Activated T-helper 2 cell treated with anti-CD3 and anti-CD28 coated beads, Interferon-gamma antibody, Interleukin-2, Interleukin-4, amounts not matched to agents 10 μg/mL and 5 μg/mL and 100 μg/mL, durations not matched to agents 14 hours and 24 hours and 36 hours (primary cell): ENCODE measurements at places on chromosomes 16 and 17. TPM values are rescaled to one million over a fixed set of nuclear protein-coding genes. Genes with fewer than 3 reads are reported as not detected.

GRCh38 chr17:10316801-10317542 lies 55.8 kb downstream of the MYH13 start:
- peak; percentile 10 for DNase-seq

DNA sequence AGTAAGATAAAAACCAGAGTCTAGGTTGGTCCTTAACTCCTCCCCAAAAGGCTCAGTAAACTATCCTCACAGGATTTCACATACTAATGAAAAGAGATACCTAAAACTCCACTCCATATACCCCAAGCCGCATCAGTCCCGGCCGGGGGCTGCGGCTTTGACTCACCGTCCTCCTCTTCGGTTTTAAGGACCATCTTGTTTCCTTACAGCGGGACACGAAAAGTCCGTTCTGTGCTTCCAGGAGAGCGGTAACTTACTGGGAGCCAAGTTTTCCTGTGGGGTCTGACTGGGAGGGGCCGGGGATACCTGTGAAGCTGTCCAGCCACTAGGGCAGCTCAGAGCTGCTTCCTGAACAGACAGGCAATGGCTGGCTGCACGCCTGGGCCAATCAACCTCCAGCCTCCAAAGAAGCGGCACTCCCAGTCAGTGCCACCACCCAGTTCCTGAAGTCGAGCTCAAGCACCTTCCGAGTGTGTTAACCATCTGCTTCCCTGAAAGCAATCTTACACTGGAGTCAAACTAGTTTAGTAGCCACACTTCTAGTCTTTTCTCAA lies 45.5 kb downstream of the CYTH1 start:
- peak; percentile 55 for DNase-seq

GRCh38 chr16:4591706-4592470 lies 22.8 kb downstream of the UBALD1 start:
- no peak for DNase-seq

GRCh38 chr16:11658896-11659708 lies 9.2 kb upstream of the SNN start:
- no peak for DNase-seq

GRCh38 chr17:17749921-17750320 lies 68.7 kb downstream of the RAI1 start:
- DNase-seq: peak; percentile 46

DNA sequence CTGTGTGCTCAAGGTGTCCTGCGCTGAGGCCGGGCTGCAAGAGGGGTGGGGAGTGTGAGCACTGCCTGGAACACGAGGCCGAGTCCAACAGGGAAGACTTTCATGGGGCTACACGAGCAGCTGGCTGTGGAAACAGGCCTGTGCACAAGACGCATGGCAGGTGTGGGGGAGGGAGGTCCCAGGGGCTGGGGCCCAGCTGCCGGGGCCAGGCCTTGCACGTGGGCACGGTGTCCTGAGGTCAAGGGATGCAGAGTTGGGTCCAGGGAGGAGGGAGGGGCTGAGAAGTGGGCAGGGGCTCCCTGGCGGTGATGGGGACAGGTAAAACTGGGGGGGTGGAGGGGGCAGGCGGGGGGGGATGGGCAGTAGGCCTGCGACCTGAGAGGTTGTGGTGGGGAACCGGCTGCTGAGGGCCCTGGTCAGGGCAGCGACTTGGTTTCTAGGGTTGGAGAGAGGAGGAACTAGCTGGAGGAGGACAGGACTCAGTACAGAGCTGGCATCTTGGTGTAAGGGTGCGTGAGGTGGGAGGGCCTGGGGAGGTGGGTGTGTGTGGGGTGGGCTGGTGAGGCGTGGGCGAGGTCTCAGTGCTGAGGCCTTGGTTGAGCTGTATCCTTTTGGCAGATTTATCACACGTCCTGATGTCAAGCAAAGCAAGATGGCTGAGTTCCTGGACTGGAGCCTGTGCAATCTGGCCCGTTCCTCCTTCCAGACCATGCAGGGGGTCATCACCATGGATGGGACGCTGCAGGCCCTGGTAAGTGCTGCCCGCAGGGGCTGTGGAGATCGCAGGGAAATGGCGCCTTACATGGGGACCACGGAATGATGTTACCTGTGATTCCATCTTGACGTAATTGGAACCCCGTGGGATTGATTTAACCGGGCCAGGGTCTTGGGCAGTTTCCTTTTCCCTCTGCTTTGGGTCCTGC lies 29.4 kb downstream of the TBCD start:
- DNase-seq: no peak

DNA sequence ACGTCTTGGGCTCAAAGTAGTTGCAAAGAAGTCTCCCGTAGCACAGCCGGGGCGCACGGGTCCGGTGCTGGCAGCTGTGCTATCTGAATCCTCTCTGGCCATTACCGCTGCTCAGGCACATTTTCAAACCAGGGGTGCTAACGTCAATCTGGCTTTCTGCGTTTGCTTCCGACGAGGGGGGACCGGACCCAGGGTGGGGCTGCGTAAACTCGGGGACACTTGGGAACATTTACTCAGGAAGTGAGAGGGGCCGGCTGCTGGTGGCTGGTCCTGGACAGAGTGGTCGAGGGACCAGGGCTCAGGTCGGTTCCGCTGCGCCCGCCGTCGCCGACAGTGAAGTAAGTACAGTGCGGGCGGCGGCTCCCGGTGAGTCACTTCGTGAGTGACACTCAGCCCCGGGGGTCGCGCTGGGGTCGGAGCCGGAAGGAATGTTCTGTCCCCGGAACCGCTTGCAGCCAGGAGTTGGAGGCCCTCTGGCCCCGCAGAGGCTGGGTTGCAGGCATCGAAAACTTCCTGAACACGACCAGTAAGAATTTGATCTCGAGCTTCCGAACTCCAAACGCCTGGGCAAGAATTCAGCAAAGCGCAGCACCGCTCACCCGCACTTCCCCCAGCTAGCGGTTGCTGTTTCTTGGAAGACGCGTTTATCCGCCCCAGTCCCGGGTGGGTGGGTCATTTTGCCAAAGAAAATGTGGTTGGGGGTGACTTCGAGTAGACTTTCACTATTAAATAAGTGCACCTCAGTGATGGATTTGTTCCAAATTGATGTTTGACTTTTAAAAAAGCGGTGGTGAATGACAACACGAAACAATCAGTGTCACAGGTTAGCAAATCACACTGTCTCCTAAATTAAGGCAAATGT lies 1.4 kb upstream of the HS3ST3B1 start:
- DNase-seq: peak; percentile 36

GRCh38 chr17:64992325-64992802 lies 64.2 kb downstream of the GNA13 start:
- no peak for DNase-seq

- no peak for DNase-seq
Measured at GRCh38 chr16:71387045-71387871, 28.7 kb downstream of the CALB2 start.

DNA sequence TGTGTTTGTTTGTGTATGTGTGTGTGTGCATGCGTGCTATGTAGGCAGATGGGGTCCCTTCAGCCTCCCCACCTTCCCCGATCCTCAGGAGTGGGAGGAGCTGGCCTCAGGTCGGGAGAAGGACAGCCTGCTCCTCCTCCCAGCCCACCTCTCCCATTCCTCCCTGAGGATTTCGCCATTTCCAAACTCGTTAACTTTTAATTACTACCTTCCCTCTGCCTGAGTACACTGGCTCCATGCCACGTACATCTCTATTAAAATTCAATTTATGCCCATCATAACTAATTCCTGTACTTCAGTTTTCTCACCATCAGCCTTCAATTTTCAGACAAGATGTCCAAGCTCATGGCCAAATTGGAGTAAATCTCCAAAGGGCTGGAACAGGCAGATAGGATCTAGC lies 148.6 kb downstream of the SDK2 start:
- no peak for DNase-seq

Gene TBC1D3I
- 1.1 and 1.2 TPM in 2 replicates for total RNA-seq

Gene GP2
- not detected in 2 replicates for total RNA-seq

Gene CCL13
- total RNA-seq: not detected in 2 replicates

Gene EPN3
- not detected in 2 replicates for total RNA-seq
